ENCODE measurements at places on chromosomes 2 and 18. TPM values are rescaled to one million over a fixed set of nuclear protein-coding genes. Genes with fewer than 3 reads are reported as not detected.

DNA sequence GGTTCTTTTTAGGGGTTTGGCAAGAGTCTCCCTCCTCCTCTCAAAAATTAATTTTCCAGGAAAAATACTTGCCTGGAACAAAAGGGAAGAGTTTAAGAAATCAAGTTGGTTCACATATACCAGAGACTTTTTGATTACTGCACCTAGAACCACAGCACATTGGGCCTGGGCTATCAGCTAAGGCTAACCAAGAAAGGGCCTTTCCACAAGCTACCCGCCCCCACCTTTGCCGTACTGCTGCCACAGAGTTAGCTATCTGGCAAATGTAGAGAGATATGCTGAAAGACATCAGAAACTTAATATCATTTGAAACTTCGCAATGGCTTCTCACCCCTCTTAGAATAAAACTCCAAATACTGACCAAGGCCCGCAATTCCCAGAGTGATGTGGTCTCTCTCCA lies 76.9 kb downstream of the AAK1 start:
- no peak for DNase-seq

- DNase-seq: no peak
These were observed 197.2 kb downstream of the MYO3B start for GRCh38 chr2:170375192-170375591.

GRCh38 chr2:151857650-151858049 lies 29.4 kb upstream of the ARL5A start:
- no peak for DNase-seq

- no peak for DNase-seq
These were observed 5.8 kb upstream of the GATA6 start for GRCh38 chr18:22163416-22164161.

Gene ERCC3
- total RNA-seq: 52.8 TPM

Gene RPE
- 49.4 TPM for total RNA-seq
